GM12878 (cell line): ENCODE measurements at places on chromosomes 4 and X.

DNA sequence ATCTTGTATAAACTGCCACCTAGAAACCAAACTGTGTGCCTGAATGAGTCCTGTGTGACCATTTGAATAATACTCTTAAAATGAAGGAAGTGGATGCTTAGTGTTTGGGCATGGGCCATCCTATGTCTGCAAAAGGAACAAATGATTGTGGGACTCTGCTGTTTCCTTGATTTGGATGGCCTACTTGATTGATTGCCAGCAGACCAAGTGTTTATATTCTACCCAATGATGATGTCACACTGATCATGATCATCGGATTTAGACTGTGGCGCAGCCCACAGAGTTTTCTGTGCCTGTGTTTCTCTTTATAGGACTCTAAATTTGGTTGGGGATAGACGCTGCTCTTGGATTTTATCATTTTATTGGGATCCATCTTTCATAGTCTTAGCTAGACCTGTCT, 4.4 kb downstream of the SEPTIN11 start:
- no peak for DNase-seq

GRCh38 chr4:52157641-52158316, 106.7 kb downstream of the SPATA18 start:
- DNase-seq, result no peak

- no peak for DNase-seq
Measured at GRCh38 chr4:2356123-2357069, 62.0 kb downstream of the ZFYVE28 start.

DNA sequence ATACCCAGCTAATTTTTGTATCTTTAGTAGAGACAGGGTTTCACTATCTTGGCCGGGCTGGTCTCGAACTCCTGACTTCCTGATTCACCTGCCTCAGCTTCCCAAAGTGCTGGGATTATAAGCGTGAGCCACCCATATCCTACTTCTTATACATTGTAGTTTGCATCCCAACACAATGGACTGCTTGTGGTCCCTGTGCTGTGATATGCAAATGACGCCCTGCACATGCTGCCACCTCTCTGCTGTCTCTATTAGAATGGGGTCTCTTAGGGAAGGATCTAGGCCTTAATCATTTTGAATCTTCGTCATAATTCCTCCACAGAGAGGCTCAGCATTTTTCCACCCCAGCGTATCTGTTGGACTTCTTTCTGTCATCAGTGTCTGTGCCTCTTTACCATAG, 595.9 kb downstream of the ADGRL3 start:
- no peak for DNase-seq

- DNase-seq, result no peak
Measured at GRCh38 chrX:139642241-139642927, 65.6 kb downstream of the MCF2 start.
